ENCODE measurements at places on chromosomes 11 and 22.

- DNase-seq, result no peak
Observed at GRCh38 chr22:20588843-20589581, 81.6 kb downstream of the MED15 start.

DNA sequence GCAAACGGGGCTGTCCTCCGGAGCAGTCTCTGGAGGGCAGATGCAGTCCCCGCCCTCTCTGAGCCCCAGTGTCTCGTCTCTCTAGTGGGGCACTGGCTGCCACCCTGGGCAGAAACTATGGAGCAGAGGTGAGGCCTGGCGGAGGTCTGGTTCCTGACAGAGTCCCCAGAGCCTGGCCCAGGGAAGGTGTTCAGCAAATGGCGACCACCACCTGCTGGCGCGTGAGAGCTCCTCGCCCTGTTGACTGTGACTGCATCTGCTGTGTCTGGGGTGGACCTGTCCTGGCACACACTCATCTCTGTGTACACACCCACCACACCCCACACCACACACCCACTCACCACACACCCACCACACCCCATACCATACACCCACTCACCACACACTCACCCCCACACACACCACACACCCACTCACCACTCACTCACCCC lies 18.3 kb upstream of the TTLL12 start:
- DNase-seq, result no peak

GRCh38 chr11:35664977-35665441 lies 2.4 kb downstream of the TRIM44 start:
- no peak for DNase-seq

GRCh38 chr11:98053851-98054250 lies 966.9 kb upstream of the CNTN5 start:
- no peak for DNase-seq

DNA sequence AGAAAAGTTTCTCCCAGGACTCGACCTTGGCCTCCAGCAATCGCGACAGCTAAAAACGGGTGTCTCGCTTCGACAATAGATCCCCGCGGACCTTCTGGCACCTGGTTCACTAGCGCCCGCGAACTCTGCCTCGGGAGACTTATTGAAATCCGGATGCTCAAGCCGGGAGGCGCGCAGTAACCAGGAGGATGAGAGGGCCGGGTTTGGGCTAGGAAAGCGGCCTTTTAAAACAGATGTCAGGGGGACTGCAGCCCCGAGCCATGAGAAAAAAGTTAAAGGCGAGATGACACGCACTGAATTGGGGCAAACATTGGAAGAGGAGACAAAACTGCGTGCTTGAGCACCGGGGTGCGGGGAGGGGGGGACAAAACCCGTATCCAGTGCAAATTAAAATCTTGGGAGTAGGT lies 637 bp upstream of the ZBTB16 start:
- DNase-seq, result no peak

- peak; percentile 75 for DNase-seq
Observed at GRCh38 chr11:119168471-119169281, at the start of gene NLRX1. NLRX1 (plus strand) TSS chr11:119168725; CDS start chr11:119171404, 2,679 bp downstream.

Data from COR-L47 (cell line).